Neuronal stem cell (in vitro differentiated cells): ENCODE measurements at places on chromosomes 5 and 9.

GRCh38 chr9:71763832-71764231 is 4.5 kb downstream of the CEMIP2 start:
- no peak overlapping the region for H3K4me3 ChIP-seq
- no peak overlapping the region for H3K27ac ChIP-seq

DNA sequence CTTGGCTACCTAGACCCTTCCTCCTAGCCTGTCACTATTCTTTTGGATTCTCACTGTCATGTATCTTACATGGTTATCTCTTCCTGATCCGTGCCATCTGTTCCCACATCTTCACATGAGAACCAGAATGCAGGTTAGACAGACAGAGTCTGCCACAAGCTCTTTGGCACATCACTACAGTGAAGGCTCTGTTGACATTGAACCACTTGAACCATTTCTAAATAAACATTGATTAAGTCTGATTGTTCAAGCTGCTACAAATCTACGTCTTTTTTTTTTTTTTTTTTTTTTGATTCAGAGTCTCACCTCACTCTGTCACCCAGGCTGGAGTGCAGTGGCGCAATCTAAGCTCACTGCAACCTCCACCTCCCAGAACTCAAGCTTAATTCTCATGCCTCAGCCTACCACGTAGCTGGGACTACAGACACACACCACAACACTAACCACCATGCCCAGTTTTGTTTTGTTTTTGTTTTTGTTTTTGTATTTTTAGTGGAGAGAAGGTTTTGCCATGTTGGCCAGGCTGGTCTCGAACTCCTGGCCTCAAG is 85.1 kb upstream of the LRRTM2 start:
- no peak overlapping the region for H3K27ac ChIP-seq
- H3K4me1 ChIP-seq, result peaks cover 21% of the 10 kb centered on the region
- H3K36me3 ChIP-seq, result no peaks in the 10 kb centered on the region

- no peaks in the 10 kb centered on the region for H3K27me3 ChIP-seq
- DNase-seq, result no peak
- H3K4me3 ChIP-seq, result no peak overlapping the region
- H3K36me3 ChIP-seq, result no peaks in the 10 kb centered on the region
- H3K27ac ChIP-seq, result no peak overlapping the region
Observed at GRCh38 chr9:123710299-123710698, 219.6 kb downstream of the DENND1A start.

GRCh38 chr5:14767735-14768507 is 103.4 kb downstream of the OTULIN start:
- H3K27me3 ChIP-seq, result no peaks in the 10 kb centered on the region
- H3K36me3 ChIP-seq, result no peaks in the 10 kb centered on the region
- H3K27ac ChIP-seq, result no peak overlapping the region
- no peak overlapping the region for H3K4me3 ChIP-seq
- no peaks in the 10 kb centered on the region for H3K4me1 ChIP-seq

GRCh38 chr9:125508249-125508648 is 198.8 kb downstream of the MAPKAP1 start:
- peaks cover 4% of the 10 kb centered on the region for H3K4me1 ChIP-seq
- no peak for DNase-seq
- no peak overlapping the region for H3K4me3 ChIP-seq

- H3K27ac ChIP-seq, result no peak overlapping the region
- no peak overlapping the region for H3K4me3 ChIP-seq
- no peak for DNase-seq
- H3K27me3 ChIP-seq, result no peaks in the 10 kb centered on the region
- H3K4me1 ChIP-seq, result no peaks in the 10 kb centered on the region
Observed at GRCh38 chr5:11655681-11656080, 248.6 kb downstream of the CTNND2 start.

DNA sequence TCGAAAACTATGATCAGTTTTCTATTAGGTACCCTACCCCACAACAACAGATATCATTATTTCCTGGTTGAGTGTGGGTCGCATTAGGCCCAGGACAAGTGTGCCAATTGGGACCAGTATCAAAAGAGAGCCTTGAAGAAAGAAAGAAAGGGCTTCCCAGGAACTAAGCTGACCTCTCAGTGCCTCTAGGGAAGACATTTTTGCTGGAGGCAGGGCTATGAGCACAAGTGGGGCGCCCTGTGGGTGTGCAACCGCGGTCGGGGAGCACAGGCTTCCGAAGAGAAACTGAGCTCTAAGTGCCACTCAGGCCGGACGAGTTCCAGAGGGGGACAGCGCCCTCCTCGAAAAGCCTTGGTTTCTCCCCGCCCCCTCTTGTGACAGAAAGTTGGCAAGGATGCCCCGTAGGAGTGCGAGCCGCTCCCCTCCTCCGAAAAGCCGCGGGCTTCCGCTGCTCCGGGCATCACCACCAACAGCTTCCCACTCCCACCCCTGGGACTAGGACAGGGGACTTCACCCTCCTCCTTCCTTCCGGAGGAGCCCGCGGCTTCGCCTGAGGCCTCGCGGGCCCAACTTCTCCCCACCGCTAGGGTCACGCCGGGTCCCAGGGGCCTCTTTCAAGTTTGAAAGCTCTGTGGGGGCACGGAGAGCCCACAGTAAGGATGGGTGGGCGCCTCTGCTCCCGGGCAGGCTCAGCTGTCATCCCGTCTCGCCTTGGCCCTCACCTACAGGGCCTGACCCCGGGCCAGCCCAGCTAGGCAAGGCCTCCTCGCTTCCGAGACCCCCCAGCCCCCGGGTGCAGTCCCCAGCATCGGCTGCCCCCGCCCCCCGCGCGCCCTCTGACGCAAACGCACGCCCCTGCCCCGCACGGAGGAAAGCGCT is 2.0 kb downstream of the NR2F1-AS1 start:
- DNase-seq, result no peak
- peaks cover 33% of the 10 kb centered on the region for H3K4me1 ChIP-seq
- no peaks in the 10 kb centered on the region for H3K27me3 ChIP-seq
- H3K4me3 ChIP-seq, result peak overlapping the region; percentile 85

DNA sequence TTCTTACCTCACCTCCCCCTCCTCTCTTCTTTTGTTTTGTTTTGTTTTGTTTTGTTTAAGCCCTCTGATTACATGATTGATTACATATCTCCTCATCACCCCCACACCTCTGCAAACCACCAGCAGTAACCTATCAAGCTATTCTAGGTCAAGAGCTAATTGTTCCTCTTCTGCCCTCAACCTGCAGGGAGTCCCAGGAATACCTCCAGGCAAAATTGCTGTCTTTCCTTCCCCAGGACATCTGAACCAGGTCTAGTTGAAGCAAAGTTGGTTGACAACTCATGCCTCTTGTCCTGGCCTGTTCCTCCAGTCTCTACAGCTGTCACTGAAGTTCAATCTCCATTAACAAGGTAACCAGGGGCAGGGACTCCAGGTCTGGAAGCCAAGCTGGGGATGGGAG is 80.0 kb upstream of the PTGER4 start:
- H3K4me3 ChIP-seq, result no peak overlapping the region
- H3K36me3 ChIP-seq, result no peaks in the 10 kb centered on the region
- no peaks in the 10 kb centered on the region for H3K27me3 ChIP-seq
- peaks cover 2% of the 10 kb centered on the region for H3K4me1 ChIP-seq

GRCh38 chr5:3600106-3601060 is 4.8 kb downstream of the IRX1 start:
- H3K4me3 ChIP-seq, result peak overlapping the region; percentile 13
- H3K27me3 ChIP-seq, result no peaks in the 10 kb centered on the region
- peaks cover 64% of the 10 kb centered on the region for H3K36me3 ChIP-seq
- no peak overlapping the region for H3K27ac ChIP-seq

DNA sequence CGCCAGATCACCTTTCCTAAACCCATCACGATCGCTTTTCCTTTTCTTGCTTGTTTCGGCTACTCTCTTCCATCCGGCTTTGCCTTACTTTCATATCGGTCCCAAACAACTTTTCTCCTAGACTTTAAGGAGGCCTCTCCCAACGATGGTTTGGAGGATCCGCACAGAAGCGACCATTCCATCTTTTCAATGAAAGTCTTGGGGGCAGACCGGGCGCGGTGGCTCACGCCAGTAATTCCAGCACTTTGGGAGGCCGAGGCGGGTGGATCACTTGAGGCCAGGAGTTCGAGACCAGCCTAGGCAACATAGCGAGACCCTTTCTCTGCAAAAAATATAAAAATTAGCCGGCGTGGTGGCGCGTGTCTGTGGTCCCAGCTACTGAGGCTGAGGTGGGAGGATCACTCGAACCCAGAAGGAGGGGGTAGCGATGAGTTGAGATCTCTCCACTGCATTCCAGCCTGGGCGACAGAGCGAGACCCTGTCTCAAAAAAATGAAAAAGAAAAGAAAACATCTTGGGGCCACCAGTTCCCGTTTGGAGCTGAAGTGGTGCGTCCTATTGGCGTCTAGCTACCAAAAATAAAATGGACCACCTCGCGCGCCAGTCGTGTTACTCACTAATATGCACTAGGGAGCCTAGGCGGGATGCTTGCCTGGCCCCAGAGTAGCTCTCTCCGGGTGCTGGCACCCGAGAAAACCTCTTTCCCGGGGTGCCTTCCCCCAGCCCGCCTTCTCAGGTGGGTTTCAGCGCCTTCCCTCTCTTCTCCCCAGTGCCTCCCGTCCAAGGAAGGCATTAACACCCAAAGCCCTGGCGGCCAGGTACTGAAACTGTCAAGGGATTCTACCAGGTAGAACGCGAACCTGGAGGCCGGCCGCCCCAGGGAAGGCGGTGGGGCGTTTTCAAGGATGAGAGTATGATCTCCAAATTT is 800 bp upstream of the AP3B1 start:
- H3K36me3 ChIP-seq, result no peaks in the 10 kb centered on the region
- no peaks in the 10 kb centered on the region for H3K27me3 ChIP-seq
- peaks cover 5% of the 10 kb centered on the region for H3K4me1 ChIP-seq
- DNase-seq, result no peak

- H3K4me1 ChIP-seq, result peaks cover 15% of the 10 kb centered on the region
- peaks cover 25% of the 10 kb centered on the region for H3K36me3 ChIP-seq
- no peak overlapping the region for H3K27ac ChIP-seq
- H3K27me3 ChIP-seq, result no peaks in the 10 kb centered on the region
- H3K4me3 ChIP-seq, result no peak overlapping the region
Observed at GRCh38 chr9:137194909-137195308, 5.6 kb downstream of the TPRN start.

DNA sequence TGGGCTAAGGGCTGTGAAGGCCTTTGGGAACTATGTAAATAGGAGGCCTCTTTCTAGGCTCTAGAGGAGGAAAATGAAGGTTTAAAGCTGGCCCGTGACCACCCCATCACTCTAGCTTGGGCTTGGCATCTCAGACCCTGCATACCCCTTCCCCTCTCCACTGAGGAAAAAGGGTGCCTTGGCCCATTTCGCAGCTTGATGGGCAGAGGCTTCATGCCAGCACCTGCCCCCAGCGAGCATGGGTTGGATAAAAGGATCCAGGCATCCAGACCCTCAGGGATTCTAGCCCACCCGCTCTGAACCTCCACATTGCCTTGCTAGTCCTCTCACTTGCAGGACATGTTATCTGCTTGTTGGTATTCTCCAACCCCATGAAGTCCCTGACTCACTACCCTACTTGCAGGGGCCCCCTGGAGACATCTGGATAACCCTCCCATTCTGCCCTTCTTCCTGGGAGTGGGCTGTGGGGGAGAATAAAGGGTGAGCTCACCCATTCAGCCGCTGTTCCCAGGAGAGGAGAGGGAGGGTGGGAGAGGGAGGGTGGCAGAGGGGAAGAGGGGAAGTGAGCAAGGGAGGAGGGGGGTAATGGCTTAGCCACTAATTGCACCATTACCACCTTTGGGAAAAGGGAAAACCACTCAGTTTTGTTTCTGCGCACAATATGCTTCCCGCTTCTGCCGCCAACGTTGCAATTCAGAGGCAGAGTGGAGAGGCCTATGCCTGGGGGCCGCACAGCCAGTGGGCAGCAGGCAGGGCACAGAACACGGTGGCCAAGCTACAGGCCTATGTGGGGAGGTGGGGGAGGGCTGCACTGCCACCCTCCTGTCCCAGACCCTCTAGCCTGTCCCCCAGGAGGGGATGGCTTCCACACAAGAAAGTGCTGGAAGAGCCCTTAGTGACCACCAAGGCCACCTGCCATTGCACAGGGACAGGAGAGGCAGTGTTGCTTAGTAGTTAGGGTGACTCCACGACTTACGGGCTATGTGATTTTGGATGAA is 2.1 kb upstream of the CAMK2A start:
- no peak overlapping the region for H3K27ac ChIP-seq
- DNase-seq, result no peak
- peaks cover 43% of the 10 kb centered on the region for H3K4me1 ChIP-seq

DNA sequence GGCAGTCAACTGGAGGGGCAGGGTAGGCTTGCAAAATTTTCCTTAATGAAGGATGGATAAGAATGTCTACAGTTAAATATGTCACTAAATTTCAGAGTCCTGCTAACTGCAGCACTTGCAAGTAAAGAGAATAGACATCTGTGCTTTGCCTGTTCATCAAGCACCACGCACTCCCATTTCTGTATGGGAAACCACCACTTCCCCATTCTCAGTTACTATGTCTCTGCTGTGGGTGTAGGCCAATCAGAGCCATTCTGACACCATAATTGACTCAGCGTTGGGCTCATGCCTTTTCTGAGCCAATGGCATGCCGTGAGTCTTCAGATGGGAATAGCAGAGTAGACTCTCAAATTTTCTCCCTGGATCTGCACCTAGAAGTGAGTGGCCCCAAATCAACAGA is 247.5 kb downstream of the GABRB2 start:
- H3K36me3 ChIP-seq, result no peaks in the 10 kb centered on the region
- H3K27ac ChIP-seq, result no peak overlapping the region
- H3K27me3 ChIP-seq, result no peaks in the 10 kb centered on the region

DNA sequence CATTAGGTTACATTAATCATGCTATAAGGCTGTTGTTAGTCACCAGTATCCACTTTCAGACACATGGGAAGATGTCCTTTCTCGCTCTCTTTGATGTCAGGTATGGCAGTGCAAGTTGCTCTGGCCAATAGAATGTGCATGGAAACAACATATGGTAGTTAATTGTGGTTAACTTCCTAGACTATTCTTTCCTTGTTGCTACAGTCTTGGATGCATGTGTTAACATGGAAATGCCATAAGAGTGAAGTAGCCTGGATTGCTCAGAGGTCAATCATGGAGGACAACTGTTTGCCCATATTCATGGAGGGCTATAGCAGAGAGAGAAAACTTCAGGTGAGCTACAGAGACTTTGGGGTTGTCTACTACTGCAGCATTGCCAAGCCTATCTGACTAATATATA is 245.8 kb upstream of the GAS1 start:
- H3K27me3 ChIP-seq, result no peaks in the 10 kb centered on the region
- no peaks in the 10 kb centered on the region for H3K36me3 ChIP-seq
- H3K4me1 ChIP-seq, result no peaks in the 10 kb centered on the region
- no peak overlapping the region for H3K27ac ChIP-seq
- H3K4me3 ChIP-seq, result no peak overlapping the region
- no peak for DNase-seq

GRCh38 chr5:169695025-169695625 is 58.0 kb downstream of the DOCK2 start:
- H3K4me1 ChIP-seq, result no peaks in the 10 kb centered on the region
- no peak overlapping the region for H3K27ac ChIP-seq
- no peaks in the 10 kb centered on the region for H3K36me3 ChIP-seq

DNA sequence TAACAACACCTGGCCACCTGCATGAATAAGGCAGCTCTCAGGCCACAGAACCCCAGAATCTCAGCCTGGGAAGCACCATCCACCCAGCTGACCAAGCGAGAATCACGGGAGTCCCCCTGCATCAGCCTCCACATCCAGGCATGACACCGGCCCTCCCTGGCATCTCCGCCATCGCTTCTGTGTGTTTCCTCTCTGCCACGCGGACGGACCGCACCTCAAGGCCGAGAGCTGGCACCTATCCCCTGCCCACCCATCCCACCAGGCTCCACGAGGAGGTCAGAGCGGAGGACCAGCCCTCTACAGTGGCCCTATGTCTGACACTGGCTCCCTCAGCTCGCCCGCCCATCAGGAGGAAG is 134.7 kb downstream of the COL23A1 start:
- H3K4me1 ChIP-seq, result peaks cover 5% of the 10 kb centered on the region
- DNase-seq, result no peak
- H3K27me3 ChIP-seq, result no peaks in the 10 kb centered on the region
- no peak overlapping the region for H3K4me3 ChIP-seq
- no peak overlapping the region for H3K27ac ChIP-seq
